ENCODE measurements at places on chromosomes 1 and 21. TPM values are rescaled to one million over a fixed set of nuclear protein-coding genes. Genes with fewer than 3 reads are reported as not detected.

ZMYND12 gene
- 0.49 TPM for total RNA-seq

FAM163A gene
- total RNA-seq: not detected

NUDT17 gene
- 6.5 TPM for total RNA-seq

KCNE1 gene
- total RNA-seq: not detected

TMEM269 gene
- 0.08 TPM for total RNA-seq

OR2L5 gene
- total RNA-seq: not detected

OR2L8 gene
- not detected for total RNA-seq

ACTL8 gene
- 1.9 TPM for total RNA-seq

MOV10 gene
- 30.8 TPM for total RNA-seq

AIM2 gene
- not detected for total RNA-seq

BRINP3 gene
- not detected for total RNA-seq

TNFRSF9 gene
- 3.8 TPM for total RNA-seq

DISC1 gene
- 0.34 TPM for total RNA-seq

HSD11B1 gene
- not detected for total RNA-seq

ADAM15 gene
- total RNA-seq: 64.6 TPM
